Right renal pelvis (tissue), 4 donors: ENCODE measurements at places on chromosomes 5 and 9. TPM values are rescaled to one million over a fixed set of nuclear protein-coding genes. Genes with fewer than 3 reads are reported as not detected.

- DNase-seq, result no peak
Measured at GRCh38 chr9:32218100-32218767, 166.2 kb upstream of the ACO1 start.

DNA sequence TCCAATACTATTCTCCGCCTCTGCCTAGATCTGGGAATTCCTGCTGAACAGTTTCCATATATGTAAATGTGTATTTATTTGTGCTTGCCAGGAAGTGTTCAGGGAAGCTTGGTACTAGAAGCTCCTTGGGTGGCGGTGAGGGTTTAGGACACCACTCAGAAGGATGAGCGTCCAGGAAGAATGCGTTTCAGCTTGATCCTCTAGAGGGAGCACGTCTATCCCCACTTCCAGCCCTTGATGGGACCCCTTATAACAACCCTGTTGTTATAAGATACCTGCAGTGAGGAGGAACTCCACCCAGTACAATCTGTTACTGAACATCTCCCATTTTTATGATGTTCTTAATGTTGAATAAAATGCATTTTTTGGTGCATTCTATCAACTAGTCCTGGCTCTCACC, 88.9 kb downstream of the CYFIP2 start:
- DNase-seq, result no peak

GRCh38 chr9:99345451-99345850, 123.4 kb downstream of the SEC61B start:
- DNase-seq, result no peak

- no peak for DNase-seq
Measured at GRCh38 chr5:180251141-180251540, 40.7 kb downstream of the MAPK9 start.

GRCh38 chr9:109181284-109181683, 14.2 kb upstream of the FRRS1L start:
- DNase-seq, result no peak

DNA sequence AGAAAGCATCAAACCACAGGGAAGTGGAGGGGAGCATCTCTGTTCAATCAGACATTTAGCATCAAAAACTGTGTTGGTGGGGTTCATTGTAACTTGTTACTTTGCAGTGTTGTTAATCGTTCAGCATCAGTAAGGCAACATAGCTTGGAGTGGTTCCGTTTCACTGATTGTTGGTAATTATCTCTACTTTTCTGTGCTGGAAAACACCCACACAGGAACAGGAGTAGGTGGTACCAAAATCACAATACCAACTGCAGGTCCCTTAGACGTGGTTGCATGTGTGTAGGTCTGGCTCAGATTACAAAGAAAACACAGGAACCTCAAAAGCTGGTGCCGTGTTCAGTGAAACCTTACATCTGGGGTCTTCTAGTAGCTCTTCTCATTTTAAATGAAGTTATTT, 146.8 kb downstream of the RNF180 start:
- no peak for DNase-seq

DNA sequence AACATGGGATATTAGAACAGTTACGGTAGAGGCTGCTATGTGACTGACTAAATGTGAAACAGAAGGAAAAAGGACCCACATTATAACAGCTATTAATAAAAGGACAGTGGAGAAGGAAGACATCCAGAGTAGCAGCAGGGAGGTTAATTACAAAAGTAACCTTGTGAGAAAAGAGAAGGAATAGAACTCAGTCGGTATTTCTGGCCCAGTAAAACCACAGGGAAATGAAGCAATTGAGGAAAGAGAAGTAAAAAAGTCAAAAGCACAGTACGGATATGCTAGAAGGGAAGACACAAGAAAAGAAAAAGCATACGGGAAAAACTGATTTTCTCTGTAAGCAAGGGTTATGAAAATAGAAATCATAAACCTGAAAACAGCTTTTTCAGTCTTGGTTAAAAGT, 164.7 kb downstream of the RFX3 start:
- DNase-seq, result no peak

GRCh38 chr9:129483415-129484351, 137.2 kb downstream of the C9orf50 start:
- no peak for DNase-seq

DNA sequence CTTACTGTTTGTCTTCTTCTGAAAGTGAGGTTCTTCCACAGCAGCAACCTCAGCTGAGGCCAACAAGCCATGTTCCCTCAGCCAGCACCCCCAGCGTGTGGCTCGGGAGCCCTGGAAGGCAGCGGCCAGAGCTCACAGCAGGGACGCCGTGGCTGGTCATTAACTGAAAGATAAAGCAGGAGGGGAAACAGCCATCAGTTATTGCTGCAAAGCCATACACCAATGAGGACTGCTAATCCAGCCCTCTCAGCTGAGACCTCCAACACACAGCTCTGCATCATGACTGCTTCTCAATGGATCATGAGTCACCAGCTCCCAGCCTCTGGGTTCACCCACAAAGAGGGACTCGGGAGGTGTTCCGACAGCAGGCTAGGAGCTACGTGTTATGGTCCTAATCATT, 24.3 kb downstream of the ABCA1 start:
- DNase-seq, result no peak

CHSY3 gene
- 4.9 TPM for polyA plus RNA-seq

SPTLC1 gene
- 114 TPM for polyA plus RNA-seq

WDR38 gene
- 0.38 TPM for polyA plus RNA-seq

C1QTNF2 gene
- polyA plus RNA-seq, result 1.7 TPM

DNAI1 gene
- 2.0 TPM for polyA plus RNA-seq

CLIC3 gene
- polyA plus RNA-seq, result 1.2 TPM

FOXD4L4 gene
- polyA plus RNA-seq, result not detected
